ENCODE measurements at places on chromosomes 7 and 10. TPM values are rescaled to one million over a fixed set of nuclear protein-coding genes. Genes with fewer than 3 reads are reported as not detected.

DNA sequence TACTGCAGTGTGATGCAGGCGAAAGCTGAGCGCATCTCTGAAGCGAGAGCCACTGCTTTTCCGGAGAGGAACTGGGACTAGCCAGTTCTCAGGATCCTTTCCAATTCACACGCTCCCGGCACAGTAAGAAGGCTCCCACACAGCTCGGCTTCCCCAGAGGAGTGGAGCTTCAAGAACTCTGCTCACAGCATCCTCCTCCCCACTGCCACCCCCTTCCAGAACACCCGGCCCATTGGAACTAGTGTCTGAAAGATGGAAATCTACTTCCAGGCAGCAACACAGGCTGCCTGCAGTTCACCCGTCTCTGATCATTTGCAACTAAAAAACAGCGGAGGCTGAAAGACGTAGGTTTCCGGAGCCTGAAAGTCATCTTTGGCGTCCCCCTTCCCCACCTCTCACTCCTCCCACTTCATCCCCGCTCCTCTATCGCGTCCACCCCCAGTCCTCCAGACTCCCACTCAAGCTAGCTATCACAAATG, at the start of gene DGKB:
Gene DGKB, minus strand, starts transcription at position 163 of the 479 bp plus-strand sequence.
- peak; percentile 69 for DNase-seq

- no peak for DNase-seq
These were observed 213.9 kb upstream of the PPP2R2D start for GRCh38 chr10:131686781-131687420.

Gene ANKRD61
- polyA plus RNA-seq = 0.24 TPM

GRCh38 chr7:66920256-66920655, 769 bp upstream of the TMEM248 start:
- DNase-seq = peak; percentile 26

Gene AKR1B15
- not detected for polyA plus RNA-seq

All from GM23248 (cell line).